ENCODE measurements at places on chromosomes 11 and 22.

- no peak for DNase-seq
These were observed 231.2 kb downstream of the NTM start for GRCh38 chr11:131601586-131601985.

DNA sequence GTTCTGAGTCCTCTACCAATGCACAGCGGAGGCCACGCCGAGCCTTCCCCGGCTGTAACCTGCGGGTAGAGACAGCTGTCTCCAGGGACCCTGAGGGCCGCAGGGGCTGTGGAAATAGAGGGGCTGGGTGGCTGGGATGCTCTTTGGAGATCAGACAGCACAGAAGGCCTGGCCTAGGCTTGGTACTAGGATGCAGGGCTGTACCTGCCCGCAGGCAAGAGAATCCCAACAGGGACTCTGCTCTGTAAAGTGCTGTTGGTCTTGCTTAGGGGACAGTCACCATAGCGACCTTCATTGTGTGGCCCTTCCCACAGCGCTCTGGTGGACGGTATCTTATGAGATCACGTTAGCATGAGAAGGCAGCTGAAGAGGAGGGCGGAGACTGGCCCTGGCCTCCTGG lies 11.3 kb upstream of the KCNJ5 start:
- DNase-seq: no peak

DNA sequence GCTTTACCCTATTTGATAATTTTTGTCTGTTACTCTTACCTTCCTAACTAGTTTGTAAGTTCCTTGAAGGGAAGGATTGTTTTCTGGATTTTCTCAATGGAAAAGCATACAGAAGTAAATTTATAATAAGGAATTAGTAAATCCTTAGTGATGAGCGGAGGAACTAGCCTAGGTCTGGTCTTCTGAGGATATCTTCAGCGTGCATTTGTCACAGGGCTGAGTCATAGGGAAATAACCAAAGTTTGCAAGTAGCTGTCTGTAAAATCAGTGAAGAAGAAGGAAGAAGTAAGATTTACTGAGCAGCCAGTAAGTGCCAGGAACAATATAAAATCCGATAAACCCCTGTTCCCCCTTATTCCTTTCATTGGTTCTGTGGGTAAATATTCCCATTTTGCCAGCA lies 162.7 kb upstream of the SORL1-AS1 start:
- DNase-seq: no peak

DNA sequence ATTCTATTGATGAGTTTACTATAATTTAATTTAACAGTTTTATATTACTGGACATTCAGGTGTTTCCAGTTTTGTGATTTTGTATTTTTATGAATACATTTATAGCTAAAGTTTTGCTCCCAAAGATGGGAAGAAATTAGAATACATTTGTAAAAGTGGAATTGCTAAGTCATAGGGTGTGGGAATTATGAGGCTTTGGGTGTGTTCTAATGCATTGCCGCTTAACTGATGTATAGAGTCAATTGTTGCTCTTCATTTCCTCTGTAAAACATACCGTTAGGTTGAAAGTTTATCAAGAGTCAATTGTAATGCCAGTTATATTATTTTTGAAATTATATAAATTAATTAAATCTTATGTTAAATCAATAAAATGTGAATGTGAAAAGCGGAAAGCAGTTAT lies 16.2 kb downstream of the PAAF1 start:
- no peak for DNase-seq

DNA sequence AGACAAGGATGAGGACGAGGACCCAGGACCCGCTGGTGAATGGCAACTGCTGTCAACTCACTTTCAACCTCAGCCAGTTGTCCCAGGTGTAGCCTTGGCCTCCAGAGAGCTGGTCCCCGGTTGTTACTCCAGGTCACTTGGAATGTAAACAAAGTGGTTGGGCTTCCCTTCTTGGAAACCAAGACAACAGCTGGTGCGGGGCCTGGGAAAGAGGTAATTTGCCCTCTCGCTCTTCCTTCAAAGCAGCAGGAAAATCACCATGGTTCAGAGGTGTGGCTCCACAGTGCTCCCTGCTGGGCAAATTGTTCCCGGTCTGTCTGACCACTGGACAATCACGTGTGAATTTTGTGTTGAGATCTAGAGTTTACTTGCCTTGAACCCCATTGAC lies 15.0 kb downstream of the SLC1A2 start:
- DNase-seq: no peak

DNA sequence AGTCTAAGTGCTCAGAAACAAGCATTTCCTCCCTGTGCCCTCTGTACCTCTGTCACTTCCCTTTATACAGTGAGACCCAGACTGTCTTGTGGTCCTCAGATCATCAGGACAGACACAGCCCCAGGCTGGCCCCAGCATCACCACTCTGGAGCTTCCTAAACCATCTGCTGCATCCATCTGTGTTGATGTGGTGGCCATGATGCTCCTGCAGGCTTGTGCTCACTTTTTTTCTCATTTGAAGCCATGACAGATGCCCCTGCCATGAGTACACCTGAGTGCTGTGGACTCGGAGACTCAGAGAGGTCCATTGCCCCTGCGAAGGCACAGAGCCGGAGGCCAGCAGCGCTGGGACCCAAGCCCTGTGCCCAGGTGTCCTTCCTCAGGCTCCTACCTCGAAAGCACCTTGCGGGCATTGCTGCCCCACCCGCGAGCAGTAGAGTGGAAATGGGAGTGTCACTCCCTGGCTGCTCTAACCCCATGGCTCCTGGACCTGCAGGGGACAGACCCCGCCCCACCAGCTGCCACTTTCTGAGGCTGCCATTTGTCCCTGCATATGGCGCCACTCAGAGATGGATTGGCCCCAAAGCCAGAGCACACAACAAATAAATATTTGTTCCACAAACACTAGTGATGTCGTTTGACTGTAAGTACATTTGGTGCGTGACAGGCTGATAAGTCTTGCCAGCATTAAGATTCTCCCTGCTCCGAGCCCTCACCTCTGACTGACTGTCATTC lies 593.5 kb downstream of the TBC1D22A start:
- DNase-seq: peak; percentile 41

DNA sequence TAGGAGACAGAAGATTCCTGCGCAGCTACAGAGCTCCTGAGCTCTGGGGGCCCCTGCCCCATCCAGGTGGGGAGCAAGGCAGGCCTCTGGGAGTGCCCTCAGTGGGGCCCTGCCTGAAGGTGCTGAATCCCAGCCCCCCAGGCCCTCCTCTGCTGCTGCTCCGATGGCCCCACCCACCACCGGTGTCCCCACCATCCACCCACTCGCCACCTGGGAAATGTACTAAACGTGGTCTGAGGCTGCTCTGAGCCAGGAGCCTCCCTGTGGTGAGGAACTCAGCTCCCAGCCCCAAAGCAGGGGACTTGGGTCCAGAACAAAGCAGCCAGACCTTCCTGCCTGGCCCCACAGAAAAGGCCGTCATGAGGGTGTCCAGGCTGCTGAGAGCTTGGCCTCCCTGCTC lies 289.4 kb downstream of the CTTN start:
- DNase-seq: no peak

GRCh38 chr22:32771756-32772155 lies 29.7 kb upstream of the TIMP3 start:
- DNase-seq: no peak

DNA sequence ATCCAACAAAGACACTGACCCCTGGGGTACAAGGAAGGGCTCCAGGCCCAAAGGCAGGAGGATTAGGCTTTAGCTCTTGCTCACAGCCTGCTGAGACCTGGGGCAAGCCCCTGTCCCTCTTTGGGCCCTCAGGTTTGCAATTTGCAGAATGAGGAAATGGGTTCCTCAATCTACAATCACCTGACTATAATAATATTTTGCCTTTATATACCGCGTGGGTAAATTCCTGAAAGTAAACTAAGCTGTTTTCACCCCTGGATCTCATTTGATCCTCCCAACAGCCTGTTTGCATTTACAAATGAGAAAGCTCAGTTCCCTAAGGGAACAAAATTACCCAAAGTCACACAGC lies 797 bp downstream of the STARD10 start:
- no peak for DNase-seq

- no peak for DNase-seq
These were observed 406.7 kb downstream of the LUZP2 start for GRCh38 chr11:24903555-24903954.

DNA sequence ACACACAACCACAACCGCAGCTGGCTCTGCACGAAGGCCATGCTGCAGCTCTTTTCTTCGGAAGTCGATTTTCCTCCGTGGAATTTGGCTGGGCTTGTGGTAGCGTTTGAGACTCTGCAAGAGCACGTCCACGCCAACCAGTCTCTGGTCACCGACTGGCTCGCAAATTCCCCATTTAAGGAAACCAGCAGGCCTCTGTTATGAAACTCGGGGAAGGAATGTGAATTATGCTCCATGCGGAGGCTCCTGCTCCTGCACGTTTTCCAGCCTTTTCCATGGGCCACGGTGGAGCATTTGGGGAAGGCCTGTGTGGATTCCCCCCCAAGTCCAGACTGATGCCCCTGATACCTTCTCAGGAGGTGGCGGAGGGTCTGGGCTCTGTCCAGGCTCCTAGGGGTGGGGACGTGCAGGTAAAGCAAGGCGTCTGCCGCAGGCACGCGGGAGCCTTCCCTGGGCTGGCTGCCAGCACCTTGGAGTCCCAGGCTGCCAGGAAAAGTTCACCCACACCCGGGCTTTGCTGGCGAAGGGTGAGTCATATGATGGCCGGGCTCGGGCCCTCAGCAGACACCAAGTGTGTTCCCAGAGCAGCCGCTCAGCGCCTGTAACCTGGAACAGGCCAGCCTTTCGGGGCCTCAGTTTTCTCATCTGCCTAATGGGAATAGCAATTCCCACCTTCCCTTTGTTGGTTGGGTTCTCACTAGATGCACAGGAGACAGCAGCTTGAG lies 41.9 kb downstream of the LRP5 start:
- DNase-seq: no peak

- DNase-seq: no peak
These were observed 9.0 kb downstream of the CCDC88B start for GRCh38 chr11:64349025-64349387.

DNA sequence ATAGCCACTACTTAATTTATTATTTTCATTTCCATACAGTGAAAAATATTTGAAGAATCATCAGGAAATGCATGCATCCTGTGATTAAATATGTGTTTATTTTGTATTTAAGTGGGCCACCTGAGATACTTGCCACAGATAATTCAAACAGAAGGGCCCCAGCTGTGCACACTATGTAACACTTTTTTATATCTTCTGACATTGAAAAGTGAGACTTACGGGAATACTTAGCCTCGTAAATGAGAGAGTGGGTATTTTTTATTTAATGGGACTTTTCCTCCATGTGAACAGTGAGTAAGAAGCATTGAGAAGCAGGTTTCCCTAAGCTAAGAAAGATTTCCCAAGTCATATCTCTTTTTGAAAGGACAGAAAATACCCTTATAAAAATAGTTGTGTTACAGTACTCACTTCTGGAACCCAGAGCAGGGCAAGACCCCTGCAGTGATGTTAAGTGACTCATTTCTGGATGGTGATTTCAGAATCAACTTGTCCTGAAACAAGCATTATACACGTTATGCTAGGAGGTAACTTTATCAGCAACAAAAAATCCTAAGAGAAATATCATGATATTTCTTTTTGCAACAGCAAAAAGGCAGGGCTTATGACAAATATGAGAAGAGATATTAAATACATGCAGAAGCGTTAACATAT lies 478.1 kb upstream of the CHORDC1 start:
- DNase-seq: no peak

DNA sequence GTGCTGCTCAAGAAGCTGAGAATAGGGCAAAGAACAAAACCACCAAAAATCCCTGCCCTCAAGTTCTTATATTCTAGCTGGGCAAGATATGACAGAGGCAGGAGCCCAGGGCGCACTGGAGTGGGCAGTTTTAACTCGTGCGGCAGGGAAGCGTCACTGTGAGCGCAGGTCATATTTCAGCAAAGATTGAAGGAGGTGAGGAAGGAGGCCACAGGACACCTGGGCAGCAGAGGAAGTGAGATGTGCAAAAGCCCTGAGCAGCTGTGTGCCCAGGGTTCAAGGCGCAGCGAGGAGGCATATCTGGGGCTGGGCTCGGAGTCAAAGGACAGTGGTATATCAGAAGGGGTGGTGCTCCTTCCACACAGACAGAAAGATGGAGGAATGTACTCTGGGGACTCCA lies 13.5 kb downstream of the KCNC1 start:
- DNase-seq: peak; percentile 14

GRCh38 chr11:63443714-63444113 lies 47.3 kb downstream of the PLAAT5 start:
- no peak for DNase-seq

DNA sequence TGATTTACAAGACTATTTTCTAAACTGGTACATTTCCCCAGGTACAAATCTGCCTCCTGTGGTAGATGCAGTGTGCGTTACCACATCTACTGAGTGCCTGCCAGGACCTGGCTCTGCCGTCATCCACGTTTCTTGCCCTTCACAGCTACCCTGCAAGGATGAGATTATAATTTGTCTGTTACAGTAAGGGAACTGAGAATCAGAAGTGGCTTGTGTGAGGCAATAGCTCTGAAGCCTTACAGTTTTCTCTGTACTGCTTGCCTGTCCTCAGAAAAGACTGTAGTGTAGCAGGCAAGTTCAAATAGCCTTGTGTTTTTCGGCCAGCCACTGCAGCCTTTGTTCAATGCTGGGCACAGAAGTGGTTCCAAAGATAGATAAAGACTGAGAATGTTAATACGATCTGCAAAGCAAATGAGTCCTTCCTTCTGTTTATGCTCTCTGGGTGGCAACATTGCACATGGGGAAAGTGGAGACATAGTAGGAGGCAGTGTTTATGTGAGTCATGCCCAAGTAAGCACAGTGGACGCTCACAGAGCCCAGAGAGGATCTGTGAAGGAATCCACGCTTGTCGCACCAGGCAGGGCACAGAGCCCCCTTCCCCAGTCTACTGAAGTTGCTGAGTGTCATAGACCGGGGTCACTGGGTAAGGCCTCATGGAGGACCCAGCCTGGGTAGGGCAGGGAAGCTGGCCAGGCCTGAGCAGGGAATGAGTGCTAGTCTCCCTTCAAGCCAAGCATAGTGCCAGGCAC lies 49.1 kb downstream of the MICAL2 start:
- no peak for DNase-seq

DNA sequence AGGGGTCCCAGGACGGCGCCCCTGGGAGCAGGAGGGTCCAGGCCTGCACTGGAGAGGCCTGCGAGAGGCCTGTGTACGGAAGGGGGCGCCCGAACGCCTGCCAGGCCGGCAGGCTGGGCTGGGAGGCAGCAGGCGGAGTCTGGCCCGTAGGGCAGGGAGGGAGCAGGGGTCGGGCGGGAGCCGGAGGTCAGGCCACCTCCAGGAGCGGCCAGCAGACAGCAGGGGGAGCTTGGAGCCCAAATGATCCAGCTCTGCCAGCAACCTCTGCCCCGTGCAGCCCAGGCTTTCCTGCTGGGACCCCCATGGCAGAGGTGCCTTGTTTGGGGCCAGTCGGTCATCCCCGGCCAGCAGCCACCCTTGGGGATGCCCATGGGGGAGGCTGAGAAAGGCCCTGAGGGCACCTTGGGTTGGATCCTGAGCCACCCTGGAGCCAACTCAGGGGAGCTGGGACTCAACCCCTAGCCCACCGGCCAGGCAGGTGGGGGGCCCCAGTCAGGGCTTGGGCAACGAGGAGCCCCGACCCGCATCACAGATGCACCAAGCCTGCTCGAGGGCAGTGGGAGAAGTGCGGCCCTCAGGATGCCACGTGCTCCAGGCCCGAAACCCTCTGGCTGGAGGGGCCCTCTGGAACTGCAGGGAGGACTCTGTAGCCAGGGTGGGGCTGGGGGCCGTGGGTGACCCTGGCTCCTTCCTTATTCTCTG lies 9.6 kb upstream of the SYT8 start:
- DNase-seq: no peak

GRCh38 chr11:57321388-57322255 lies 3.1 kb downstream of the TNKS1BP1 start:
- DNase-seq: no peak

GRCh38 chr11:10394229-10395101 lies 60.6 kb upstream of the AMPD3 start:
- DNase-seq: no peak
